Daoy (cell line): ENCODE measurements at places on chromosomes 12 and 14.

- no peak for DNase-seq
These were observed 46.7 kb downstream of the GXYLT1 start for GRCh38 chr12:42097971-42098370.

GRCh38 chr14:72686101-72686500 lies 207.8 kb downstream of the DPF3 start:
- DNase-seq, result peak; percentile 48

- no peak for DNase-seq
These were observed 5.4 kb downstream of the LMO3 start for GRCh38 chr12:16600525-16600924.

- DNase-seq, result no peak
These were observed 11.3 kb downstream of the GNPTAB start for GRCh38 chr12:101819467-101819866.

- DNase-seq, result no peak
These were observed 21.1 kb downstream of the KRT18 start for GRCh38 chr12:52969828-52970569.
